ENCODE measurements at places on chromosomes 3 and 15.
A peak's percentile ranks its signal among the peaks of the same experiment; 100 is the strongest.

DNA sequence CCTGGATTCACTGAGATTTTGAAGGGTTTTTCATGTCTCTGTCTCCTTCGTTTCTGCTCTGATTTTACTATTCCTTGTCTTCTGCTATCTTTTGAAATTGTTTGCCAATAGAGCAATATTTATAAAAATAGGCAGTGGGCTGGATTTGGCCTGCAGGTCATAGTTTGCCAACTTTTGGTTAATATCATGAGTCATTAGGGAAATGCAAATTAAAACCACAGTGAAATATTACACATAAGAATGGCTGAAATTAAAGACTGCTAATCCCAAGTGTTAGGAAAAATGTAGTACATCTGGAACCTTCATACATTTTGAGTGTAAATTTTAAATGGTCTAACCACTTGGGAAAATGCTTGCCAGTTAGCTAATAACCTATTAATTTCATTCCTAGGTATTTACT, 56.3 kb downstream of the ABI3BP start:
- no peak for DNase-seq

- DNase-seq = no peak
These were observed 119.8 kb downstream of the AKAP13 start for GRCh38 chr15:85500060-85500708.

DNA sequence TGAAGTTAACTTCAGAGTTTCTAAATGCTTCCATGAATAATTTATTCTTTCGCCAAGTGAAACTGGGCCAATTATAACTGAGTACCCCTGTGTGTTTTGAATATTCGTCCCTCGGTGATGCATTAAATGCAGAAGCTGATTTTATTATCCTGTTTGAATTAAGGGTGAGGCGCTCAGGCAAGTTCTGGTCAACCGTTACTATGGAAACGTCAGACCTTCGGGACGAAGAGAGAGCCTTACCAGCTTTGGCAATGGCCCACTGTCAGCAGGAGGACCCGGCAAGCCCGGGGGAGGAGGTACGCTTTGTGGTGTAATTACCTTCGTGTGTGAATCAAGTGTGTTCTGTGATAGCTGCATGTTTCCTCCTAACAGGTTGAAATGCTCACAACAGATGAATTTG, 239.8 kb downstream of the ITPR1 start:
- no peak for DNase-seq

DNA sequence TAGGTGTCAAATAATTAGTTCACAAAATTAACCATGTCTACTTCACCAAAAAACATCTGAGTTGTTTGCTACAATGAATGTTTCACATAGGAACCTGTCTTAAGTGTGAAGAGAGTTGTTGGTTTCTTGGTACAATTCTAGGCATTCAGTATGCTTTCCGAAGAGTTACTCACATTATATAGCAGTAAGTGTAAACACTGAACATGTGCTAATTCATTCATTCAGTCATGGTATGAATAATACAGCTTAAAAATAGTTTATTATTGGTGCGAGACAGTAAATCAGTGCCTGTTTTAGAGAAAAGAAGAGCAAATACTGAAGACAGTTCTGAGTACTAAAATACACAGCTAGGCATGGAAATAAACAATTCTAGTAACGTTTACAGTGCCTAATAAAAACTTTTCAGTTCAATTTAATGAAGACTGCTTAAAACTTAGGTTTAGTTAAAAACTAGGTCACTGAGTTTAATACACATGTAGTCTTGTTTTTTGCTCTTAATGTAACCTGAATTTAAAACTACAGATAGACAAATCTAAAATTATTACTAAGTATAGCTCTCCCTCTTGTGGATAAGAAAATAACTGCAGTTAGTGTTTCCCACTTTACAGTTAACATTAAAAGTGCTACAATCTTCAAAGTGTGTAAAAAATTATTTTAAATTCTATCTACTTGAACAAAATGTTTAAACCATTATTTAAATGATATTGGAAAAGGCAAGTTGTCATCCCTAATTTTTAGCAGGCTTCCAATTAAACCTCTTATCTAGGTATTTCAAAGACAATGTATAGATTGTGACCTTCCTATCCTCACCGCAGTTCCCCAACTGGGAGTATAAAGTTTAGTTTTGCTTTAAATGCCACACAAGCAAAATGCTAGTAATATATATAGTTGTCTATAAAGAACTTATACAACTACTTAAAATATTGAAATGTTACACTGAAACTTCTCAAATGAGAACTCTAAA, 20.1 kb upstream of the ZCWPW2 start:
- no peak for DNase-seq

DNA sequence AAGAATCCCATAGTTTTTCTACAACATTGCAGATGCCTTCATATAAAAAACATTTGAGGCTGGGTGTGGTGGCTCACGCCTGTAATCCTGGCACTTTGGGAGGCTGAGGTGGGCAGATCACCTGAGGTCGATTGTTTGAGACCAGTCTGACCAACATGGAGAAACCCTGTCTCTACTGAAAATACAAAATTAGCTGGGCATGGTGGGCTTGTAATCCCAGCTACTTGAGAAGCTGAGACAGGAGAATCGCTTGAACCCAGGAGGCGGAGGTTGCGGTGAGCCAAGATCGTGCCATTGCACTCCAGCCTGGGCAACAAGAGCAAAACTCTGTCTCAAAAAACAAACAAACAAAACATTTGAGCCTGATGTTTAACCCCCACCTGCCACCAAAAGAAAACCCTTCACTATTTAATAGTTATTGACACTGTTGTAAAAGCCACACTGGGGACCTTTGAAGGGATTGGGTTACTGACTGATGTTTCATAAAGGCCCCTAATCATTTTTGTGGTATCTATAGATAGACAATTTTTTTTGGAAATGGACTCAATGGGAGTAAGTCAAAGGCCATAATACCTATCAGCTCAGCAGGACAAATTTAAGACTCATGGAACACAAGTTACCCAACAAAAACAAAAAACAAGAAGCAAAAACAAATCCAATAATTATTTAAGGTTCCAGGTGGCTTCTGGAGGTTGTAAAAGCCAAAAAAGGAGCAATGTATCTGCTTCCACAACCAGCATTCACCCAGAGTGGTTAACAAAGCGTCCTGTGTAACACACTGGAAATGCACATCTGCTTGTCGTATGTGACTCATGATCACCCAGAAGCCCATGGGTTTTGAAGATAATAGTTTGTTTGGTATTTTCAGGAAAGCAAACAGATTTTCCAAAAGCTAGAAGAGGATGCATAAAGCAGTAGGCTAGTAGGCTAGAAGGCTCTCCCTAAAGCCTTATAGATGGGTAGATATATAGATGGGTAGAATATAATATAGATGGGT, 41.2 kb downstream of the CDCP1 start:
- DNase-seq = no peak

- DNase-seq = no peak
These were observed 9.7 kb downstream of the GP9 start for GRCh38 chr3:129070086-129070885.

GRCh38 chr15:95603802-95604201, 726.7 kb upstream of the NR2F2 start:
- no peak for DNase-seq

- DNase-seq = no peak
These were observed 66.5 kb downstream of the MBNL1 start for GRCh38 chr3:152335273-152335672.

DNA sequence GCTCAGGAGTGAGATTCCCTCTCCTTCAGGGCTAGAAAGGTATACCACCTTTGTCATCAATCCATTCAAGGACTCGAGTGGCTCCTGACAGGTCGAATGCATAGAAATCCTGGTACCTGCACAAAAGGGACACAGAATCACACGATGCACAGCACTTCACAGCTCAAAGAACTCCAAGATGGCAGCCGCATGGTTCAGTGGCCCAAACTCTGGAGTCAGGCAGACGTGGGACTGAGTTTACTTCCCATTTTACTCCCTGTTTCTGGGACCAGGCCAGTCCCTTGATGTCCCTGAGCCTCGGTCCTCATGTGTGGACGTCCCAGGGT, 536 bp downstream of the WDR73 start:
- no peak for DNase-seq

DNA sequence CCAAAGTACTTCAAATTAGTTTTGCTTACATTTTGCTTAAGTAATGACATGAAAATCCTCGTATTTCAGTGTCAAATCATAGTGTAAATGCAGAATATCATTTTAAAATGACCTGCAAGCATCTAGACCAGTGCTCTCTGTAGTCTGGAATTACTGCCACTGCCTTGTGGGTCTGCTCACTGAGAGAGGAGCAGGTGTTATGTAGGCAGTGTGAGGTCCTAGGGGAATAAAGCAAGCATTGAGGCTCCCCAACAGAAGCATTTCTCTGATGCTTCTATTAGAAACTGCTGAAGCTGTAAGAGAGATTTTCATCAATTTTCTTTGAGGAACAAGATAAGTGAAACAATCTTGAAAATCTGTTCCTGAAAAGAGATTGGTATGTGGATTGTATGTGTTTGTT, 253.2 kb downstream of the BBX start:
- DNase-seq = no peak

DNA sequence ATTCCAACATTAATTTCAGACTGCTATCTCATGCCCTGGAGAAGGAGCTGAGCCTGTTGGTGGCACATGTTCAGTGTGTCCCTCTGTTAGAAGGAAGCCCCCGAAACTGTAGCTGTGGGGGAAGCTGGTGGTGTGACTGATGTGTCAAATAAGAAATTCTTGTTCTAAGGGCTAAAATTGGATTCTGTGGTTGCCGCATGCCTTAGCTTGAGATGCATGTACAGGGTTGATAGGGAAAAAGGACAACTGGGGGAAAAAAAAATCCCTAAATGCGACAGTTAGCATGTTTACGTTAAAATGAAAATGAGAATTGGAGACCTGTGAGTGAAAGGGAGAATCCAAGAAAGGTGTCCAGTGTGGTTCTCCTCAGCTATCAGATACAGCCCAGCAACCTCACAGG, 58.6 kb downstream of the MED12L start:
- no peak for DNase-seq

GRCh38 chr3:48656061-48656840, 6.4 kb downstream of the CELSR3 start:
- DNase-seq = peak; percentile 82

- DNase-seq = no peak
These were observed 24.1 kb downstream of the CBLB start for GRCh38 chr3:105844704-105845103.

DNA sequence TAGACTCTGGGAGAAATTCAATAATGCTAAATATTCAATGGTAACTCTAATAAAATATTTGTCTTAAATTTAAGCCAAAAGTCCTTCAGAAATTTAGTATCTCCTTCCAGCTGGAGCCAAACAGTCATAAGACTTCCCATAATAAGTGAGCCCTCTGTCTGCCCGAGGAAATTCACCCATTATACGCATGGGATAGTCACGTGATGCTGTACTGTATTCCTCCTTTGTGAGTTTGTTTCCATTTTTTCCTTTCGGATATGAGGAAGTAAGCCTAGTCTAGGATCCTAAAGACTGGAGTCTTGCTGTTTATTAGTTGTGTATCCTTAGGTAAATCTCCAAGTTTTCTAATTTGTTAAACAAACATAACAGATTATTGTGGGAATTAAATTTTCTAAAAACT, 110.4 kb upstream of the PLAAT1 start:
- DNase-seq = no peak

GRCh38 chr3:16085884-16086608, 88.4 kb upstream of the GALNT15 start:
- DNase-seq = no peak

DNA sequence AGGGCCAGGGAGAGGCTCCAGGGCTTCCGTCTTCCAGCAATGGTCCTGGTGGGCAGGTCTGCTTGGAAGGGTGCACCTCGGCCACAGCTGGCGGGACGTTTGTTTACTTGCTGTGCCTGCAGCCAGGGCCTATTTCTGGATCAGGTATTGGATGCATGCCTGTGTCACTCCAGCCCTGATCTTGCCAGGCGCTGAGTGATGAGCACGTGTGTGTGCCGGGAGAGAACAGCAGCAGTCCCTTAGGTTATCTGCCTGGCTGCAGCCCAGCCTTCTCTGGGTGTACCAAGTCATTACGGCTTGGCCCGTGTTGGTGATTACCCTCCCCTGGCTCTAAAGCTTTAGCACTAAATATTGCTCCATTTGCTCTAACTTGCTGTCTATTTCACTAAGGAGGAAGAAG, 14.9 kb downstream of the CCDC32 start:
- DNase-seq = no peak

DNA sequence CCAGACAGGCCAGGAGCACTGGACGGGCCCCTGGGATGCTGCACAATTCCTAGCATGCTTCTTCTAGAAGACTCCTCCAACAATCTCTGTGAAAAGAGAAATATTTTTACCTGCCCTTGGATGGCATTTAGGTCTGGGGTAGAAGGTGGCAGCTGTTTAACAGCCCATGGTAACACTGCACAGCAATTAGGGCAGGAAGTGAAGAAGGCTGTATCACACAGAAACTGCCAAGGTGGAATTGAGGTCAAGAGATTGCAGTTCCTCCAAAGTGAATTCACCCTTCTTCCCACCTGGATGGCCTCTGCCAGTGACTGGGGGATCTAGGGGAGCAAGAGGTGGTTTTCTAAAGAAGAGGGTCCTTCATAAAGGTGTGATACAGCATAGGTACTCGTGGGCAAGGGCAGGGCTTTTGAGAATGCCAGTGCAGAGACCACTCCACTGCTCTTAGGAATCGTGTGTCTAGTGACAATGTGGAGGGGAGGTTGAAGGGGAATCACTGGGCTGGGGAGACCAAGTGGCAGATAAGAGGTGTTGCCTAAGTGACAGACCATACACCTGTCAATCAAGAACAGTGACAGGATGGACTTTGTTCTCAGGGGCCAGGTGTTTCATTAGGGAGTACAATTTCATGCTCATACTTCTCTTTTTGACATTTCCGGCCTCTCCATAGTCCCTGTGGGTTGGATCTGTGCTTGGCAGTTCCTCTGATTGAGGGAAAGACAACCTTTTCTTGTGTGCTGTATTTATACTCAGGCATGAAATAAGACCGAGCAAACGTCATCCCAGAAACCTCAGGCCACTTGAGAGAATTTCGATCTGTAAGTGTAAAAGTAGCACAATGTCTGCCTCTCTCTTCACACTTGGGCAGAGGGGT, 83.5 kb upstream of the BCL6 start:
- DNase-seq = no peak

- no peak for DNase-seq
These were observed 1.5 kb downstream of the ITPKA start for GRCh38 chr15:41494922-41495735.

DNA sequence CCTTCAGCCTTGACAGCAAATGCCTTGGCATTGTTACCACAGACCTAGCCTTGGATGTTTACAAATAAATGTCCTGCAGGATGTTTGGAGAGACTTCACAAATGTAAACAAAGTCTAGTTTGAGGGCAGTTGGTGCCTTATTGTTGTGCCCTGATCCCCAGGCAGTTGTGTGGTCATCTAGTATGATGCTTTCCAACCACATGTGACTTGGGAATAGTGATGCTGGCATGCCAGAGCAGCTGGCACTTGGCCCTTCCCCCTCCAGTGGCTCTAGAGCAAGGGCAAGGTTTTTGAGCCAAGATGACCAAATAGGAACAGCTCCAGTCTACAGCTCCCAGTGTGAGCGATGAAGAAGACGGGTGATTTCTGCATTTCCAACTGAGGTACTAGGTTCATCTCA, 258.2 kb downstream of the ADAMTS17 start:
- DNase-seq = no peak

DNA sequence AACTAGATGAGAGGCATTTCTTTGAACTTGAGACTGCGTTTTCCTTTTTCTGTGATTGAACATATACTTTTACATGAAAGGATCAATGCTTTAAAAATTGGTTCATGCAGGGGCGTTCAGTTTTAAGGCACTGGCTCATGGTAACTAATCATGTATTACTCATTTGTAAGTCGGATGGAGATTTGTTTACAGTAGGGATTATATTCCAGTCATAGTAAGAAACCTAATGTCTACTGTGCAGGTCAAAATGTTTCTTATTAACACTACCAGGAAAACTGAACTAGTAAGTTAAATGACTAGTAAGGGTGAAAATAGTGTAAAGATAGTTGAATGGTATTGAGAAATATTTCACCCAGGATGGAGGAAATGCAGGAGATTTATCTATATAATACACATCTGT, 258.8 kb upstream of the GBE1 start:
- no peak for DNase-seq

Measured in stimulated activated CD4-positive, alpha-beta T cell treated with anti-CD3 and anti-CD28 coated beads, TNF-alpha, amount 100 ng/mL, for 1 hour (primary cell).